ENCODE measurements at places on chromosomes 12 and 14. TPM values are rescaled to one million over a fixed set of nuclear protein-coding genes. Genes with fewer than 3 reads are reported as not detected.

The NPFF gene
- total RNA-seq, result 0.80 TPM

The PELI2 gene
- 28.8 TPM for total RNA-seq

The KRT85 gene
- total RNA-seq, result not detected

The TEX22 gene
- total RNA-seq, result 0.82 TPM

The PPP1R1A gene
- total RNA-seq, result 13.1 TPM

The MSI1 gene
- total RNA-seq, result 51.9 TPM

The LIN7A gene
- total RNA-seq, result 17.8 TPM

The RTL1 gene
- not detected for total RNA-seq

The LTBR gene
- total RNA-seq, result 6.3 TPM

The ADSS1 gene
- total RNA-seq, result 7.9 TPM

DNA sequence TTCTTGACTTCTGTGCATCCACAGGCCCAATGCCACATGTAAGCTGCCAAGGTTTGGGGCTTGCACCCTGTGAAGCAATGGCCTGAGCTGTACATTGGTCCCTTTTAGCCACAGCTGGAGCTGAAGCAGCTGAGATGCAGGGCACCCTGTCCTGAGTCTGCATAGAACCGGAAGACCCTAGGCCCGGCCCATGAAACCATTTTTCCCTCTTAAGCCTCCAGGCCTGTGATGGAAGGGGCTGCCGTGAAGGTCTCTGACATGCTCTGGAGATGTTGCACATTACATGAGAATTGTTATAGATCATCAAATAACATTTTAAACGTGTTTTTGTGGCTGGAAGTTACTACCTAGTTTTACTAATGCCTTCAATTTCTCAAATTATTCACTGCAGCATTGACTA is 188.7 kb downstream of the RPAP3 start:
- no peak overlapping the region for H3K4me3 ChIP-seq
- no peak for DNase-seq
- H3K4me1 ChIP-seq, result no peaks in the 10 kb centered on the region
- no peaks in the 10 kb centered on the region for H3K27me3 ChIP-seq
- no peak overlapping the region for H3K27ac ChIP-seq

DNA sequence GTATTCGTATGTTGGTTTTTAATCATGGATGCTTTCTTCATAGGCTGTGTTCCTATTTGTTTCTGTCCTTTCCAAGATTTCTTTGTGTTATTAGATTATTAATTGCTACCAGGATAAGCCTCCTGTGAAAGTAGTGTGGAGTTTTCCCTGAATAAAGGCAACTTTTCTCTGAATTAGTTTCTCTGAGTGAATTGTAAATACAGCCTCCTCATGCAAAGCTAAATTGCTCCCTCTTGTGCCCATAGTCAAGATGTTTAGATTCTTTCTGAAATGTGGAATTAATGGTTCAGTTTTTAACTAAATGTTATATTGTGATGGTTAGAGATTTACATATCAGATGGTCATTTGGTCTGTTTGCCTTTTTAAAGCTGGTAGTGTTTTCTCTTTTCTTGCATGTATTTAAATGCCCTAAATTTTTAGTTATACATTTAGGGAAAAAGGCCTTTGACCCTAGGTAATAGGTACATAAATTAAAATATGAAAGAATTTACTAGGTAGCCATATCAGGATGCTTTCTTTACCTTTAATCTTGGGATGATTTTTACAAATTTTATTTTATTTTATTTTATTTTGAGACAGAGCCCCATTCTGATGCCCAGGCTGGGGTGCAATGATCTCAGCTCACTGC is 8.9 kb downstream of the APAF1 start:
- H3K27me3 ChIP-seq, result no peaks in the 10 kb centered on the region
- DNase-seq, result no peak
- no peaks in the 10 kb centered on the region for H3K4me1 ChIP-seq
- H3K27ac ChIP-seq, result no peak overlapping the region
- H3K4me3 ChIP-seq, result no peak overlapping the region

- H3K4me1 ChIP-seq, result no peaks in the 10 kb centered on the region
- no peak overlapping the region for H3K27ac ChIP-seq
- no peak overlapping the region for H3K4me3 ChIP-seq
- H3K36me3 ChIP-seq, result no peaks in the 10 kb centered on the region
- H3K27me3 ChIP-seq, result no peaks in the 10 kb centered on the region
- no peak for DNase-seq
Measured at GRCh38 chr14:105844810-105845724, 318.7 kb downstream of the TMEM121 start.

GRCh38 chr12:130240831-130241590 is 78.7 kb downstream of the FZD10 start:
- no peak overlapping the region for H3K27ac ChIP-seq
- H3K4me1 ChIP-seq, result no peaks in the 10 kb centered on the region
- H3K36me3 ChIP-seq, result no peaks in the 10 kb centered on the region
- no peak overlapping the region for H3K4me3 ChIP-seq
- no peak for DNase-seq

- no peaks in the 10 kb centered on the region for H3K4me1 ChIP-seq
- H3K4me3 ChIP-seq, result no peak overlapping the region
- H3K27ac ChIP-seq, result no peak overlapping the region
- peak; percentile 53 for DNase-seq
- no peaks in the 10 kb centered on the region for H3K36me3 ChIP-seq
- no peaks in the 10 kb centered on the region for H3K27me3 ChIP-seq
Measured at GRCh38 chr14:60561845-60562746, 53.1 kb downstream of the SIX6 start.

DNA sequence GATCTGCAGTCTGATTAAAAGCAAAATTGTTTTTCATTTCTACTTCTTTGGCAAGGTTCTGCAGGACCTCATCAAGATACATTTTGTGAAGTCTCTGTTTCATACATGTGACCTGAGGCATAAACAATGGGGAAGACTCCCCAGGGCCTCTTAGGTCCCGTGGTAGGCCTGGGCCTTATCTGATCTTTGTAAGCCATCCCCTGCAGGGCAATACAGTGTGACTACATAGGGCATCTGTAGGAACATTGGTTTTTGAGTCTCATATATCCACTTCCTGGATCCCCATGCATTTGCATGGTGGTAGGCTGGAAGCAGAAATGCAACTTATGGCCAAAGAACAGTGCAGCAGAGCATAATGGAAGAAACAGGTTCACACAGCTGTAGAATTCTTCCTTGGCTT is 6.0 kb downstream of the FAR2 start:
- no peaks in the 10 kb centered on the region for H3K36me3 ChIP-seq
- no peak overlapping the region for H3K27ac ChIP-seq
- H3K27me3 ChIP-seq, result no peaks in the 10 kb centered on the region
- no peak for DNase-seq
- peaks cover 7% of the 10 kb centered on the region for H3K4me1 ChIP-seq
- H3K4me3 ChIP-seq, result no peak overlapping the region

GRCh38 chr14:68589447-68590200 is 203.2 kb downstream of the ZFP36L1 start:
- H3K4me1 ChIP-seq, result peaks cover 15% of the 10 kb centered on the region
- no peak for DNase-seq
- H3K27me3 ChIP-seq, result no peaks in the 10 kb centered on the region
- no peak overlapping the region for H3K4me3 ChIP-seq

DNA sequence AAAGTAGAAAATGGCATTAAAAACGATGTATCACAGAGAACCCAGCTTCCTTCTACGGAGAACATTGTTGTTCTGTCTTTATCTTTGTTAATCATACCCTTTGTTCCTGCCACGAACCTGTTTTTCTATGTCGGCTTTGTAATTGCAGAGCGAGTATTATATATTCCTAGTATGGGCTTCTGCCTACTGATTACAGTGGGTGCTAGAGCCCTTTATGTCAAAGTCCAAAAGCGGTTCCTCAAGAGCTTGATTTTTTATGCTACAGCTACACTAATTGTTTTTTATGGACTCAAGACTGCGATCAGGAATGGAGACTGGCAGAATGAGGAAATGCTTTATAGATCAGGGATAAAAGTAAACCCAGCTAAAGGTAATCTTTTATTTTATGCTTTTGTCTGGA is 209.6 kb downstream of the TMTC2 start:
- no peaks in the 10 kb centered on the region for H3K36me3 ChIP-seq
- no peak overlapping the region for H3K27ac ChIP-seq
- no peak for DNase-seq
- no peaks in the 10 kb centered on the region for H3K27me3 ChIP-seq
- no peak overlapping the region for H3K4me3 ChIP-seq
- no peaks in the 10 kb centered on the region for H3K4me1 ChIP-seq

- H3K27ac ChIP-seq, result no peak overlapping the region
- H3K36me3 ChIP-seq, result no peaks in the 10 kb centered on the region
- H3K4me3 ChIP-seq, result peak overlapping the region; percentile 73
- H3K27me3 ChIP-seq, result peaks cover 90% of the 10 kb centered on the region
- no peak for DNase-seq
Measured at GRCh38 chr14:102927346-102927877, 4.9 kb downstream of the AMN start.

GRCh38 chr14:60773558-60773957 is 39.0 kb downstream of the MNAT1 start:
- DNase-seq, result no peak
- no peaks in the 10 kb centered on the region for H3K4me1 ChIP-seq
- no peak overlapping the region for H3K27ac ChIP-seq
- H3K4me3 ChIP-seq, result no peak overlapping the region
- no peaks in the 10 kb centered on the region for H3K27me3 ChIP-seq
- no peaks in the 10 kb centered on the region for H3K36me3 ChIP-seq

GRCh38 chr14:24463884-24464785 is 21.6 kb upstream of the SDR39U1 start:
- no peak overlapping the region for H3K27ac ChIP-seq
- H3K4me1 ChIP-seq, result no peaks in the 10 kb centered on the region
- H3K36me3 ChIP-seq, result no peaks in the 10 kb centered on the region
- H3K4me3 ChIP-seq, result no peak overlapping the region
- DNase-seq, result no peak

GRCh38 chr14:94458096-94458495 is 5.5 kb upstream of the SERPINA11 start:
- H3K27me3 ChIP-seq, result no peaks in the 10 kb centered on the region
- no peak overlapping the region for H3K27ac ChIP-seq
- no peaks in the 10 kb centered on the region for H3K4me1 ChIP-seq
- no peaks in the 10 kb centered on the region for H3K36me3 ChIP-seq
- no peak overlapping the region for H3K4me3 ChIP-seq

Measured in H1 (cell line).